GM04503 (cell line): ENCODE measurements at places on chromosomes 16 and 17.

DNA sequence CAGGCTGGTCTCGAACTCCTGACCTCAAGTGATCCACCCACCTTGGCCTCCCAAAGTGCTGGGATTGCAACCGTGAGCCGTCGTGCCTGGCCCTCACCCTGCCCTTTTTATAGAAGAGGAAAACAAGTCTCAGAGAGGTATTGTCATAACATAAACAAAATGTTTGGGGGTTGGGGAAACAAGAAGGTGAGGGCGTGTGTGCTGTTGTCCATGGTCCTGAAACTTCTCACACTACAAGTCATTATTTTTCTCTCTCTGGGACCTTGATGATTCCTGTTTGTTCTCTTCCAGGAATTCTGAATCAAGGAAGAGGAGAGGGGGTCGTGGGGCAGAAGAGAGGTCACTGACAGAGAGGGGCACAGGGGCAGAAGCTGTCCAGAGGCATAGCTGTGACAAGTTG lies 160.2 kb upstream of the LHX1 start:
- no peak for DNase-seq

DNA sequence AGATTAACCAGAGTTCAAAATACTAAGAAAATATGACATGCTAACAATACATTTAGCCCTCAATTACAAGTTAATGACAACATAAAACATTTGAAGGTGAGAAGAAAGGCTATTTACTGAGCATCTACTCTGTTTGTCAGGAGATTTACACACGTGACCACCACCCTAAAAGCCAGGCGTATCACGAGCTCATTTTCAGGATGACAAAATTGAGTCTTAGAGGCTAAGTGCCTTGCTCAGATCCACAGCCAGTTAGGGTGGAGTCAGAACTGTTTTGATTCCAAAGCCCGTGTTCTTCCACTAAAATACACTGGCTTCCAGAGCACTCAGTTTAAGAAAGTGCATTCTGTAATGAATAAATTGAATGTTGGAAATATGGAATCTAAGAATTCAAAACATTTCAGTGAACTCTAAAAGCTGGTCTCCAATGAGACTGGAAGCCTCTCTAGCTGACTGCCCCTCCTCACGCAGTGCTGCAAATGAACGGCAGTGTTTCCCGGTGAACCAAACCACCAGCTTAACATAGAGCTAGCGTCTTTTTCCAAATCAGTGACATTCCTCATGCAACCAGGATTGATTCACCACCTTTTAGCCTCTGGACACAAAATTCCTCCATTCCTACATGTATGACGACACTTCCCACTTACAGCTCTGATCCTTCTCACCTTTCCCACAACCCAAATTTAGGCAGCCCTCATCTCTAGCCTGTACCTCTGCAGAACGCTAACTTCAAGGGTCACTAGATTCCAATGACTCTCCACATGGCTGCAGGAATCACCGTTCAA lies 5.9 kb downstream of the ZDHHC7 start:
- peak; percentile 47 for DNase-seq

DNA sequence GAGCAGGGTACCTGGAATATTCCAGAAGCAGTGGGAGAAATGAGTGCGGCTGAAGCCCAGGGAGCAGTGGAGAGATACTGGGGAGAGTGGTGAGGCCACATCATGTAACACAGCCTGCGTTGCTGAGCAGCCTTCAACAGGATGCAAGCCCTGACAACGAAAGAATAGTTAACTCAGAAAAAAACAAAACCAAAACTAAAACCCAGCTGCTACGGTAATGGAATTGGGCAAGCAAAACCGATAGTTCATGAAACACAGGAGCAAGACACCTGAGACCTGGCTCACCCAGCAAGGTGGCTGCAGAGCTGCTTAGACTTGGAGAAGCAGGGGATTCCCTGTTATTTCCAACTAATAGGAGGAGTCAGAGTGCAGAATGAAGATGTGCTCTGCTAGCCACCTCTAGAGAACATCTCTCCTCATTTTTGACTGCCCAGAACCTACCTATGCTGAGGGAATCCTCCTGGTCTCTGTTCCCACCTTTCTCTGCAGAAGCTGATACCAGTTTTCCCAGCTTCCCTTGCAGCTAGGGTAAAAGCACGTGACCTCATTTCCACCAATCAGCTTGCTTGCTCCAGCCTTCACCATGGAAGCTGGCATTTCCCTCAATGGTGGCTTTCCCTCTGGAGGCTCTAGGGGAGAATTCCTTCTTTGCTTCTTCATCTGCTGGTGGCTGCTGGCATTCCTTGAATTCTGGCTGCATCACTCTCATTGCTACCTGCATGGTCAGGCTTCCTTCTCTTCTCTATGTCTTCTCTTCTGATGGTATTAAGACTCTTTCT lies 59.4 kb upstream of the XYLT1 start:
- no peak for DNase-seq

GRCh38 chr16:62190426-62190825 lies 154.2 kb upstream of the CDH8 start:
- no peak for DNase-seq

GRCh38 chr17:79295307-79295706 lies 220.7 kb downstream of the ENGASE start:
- DNase-seq = no peak

DNA sequence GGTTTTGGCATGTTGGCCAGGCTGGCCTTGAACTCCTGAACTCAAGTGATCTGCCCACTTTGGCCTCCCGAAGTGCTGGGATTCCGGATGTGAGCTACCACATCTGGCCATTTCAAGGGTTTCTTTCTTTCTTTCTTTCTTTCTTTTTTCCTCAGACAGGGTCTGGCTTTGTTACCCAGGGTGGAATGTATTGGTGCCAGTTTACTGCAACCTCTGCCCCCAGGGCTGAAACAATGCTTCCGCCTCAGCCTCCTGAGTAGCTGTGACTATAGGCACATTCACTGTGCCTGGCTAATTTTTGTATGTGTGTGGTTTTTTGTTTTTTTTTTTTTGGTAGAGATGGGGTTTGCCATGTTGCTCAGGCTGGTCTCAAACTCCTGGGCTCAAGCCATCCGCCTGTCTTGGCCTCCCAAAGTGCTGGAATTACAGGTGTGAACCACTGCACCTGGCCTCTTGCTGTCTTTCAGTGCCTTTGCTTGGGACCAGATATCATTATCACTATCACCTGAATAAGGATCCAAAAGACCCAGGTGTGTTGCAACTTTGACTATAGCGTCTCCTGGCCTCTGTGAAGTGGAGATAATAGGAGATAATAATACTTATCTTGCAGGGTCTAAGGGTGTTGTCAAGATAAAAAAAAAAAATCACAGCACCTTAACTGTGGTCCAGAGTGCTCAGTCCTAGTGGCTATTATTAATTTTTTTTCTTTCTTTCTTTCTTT lies 3.2 kb downstream of the FCSK start:
- DNase-seq = no peak

DNA sequence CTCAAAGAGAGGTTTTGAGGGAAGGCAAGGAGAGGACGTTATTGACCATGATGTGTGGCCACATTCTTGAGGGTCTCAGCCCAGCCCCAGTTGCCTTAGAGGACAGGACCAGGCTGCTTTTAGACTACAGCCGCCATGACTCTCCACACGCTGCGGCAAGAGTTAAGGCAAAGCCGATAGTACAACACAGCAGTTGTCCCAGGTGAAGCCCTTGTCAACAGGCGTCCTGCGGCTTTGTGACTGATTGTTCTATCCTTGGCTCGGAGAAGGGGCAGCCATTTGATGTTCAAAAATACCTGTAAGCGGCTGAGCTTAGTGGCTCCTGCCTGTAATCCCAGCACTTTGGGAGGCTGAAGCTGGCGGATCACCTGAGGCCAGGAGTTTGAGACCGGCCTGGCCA lies 28.8 kb downstream of the TMEM92 start:
- DNase-seq = no peak

DNA sequence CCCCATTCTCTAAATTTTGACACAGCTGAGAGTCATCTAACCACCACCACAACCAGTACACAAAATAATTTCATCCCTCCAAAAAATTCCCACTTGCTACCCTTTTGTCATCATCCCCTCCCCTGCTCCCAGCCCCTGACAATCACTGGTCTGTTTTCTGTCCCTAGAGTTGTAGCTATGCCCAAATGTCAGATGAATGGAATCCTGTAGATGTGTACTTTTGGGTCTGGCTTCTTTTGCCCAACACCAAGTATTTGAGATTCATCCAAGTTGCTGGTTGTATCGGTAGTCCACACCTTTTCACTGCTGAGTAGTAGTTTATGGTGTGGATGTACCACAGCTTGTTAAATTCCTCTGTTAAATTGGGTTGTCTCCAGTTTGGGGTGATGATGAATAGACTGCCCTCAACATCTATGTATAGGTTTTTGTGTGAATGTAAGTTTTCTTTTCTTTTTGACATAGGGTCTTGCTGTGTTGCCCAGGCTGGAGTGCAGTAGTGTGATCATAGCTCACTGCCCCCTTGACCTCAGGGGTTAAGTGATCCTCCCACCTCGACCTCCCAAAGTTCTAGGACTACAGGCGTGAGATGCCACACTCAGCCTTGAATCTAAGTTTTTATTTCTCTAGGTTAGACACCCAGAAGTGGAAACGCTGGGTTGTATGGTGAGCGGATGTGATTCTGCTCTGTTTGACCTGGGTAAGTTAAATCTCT lies 14.6 kb upstream of the RMI2 start:
- no peak for DNase-seq

DNA sequence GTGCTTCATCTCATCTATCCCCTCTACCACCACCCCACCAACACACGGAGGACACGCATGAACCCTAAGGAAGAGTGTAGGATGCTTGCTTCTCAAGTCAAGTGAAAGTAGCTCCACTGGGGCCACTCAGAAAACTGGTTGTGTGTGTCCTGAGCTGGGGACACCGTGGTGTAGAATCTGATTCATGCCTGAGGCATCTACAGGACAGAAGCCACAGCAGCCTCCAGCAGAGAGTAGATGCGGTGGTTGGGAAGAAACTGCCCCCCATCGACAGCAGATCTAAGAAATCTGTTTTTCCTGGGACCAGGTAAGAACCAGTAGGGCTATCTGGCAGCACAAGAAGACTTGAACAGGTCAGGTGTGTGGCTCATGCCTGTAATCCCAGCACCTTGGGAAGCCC lies 51.9 kb upstream of the HLF start:
- DNase-seq = no peak

- DNase-seq = no peak
Observed at GRCh38 chr17:44914148-44914547, 1.2 kb downstream of the GFAP start.

DNA sequence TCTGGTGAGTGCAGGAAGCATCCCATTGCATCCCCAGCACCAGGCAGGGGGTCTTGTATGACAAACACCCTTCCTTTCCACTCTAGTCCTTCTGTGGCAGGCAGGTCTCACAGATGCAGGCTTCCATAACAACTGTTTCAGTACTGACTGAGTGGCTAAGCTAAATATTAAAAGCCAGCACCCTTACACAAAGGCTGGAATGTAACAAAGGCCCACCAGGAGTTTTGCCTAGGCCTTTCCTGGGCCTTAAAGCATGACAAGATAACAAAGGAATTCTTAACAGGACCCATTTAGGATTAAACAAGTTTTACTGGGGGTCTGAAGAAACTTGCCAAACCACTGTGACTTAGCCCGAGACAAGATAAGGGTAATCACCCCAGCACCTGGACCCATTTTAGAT lies 228.9 kb upstream of the RPL38 start:
- no peak for DNase-seq

- no peak for DNase-seq
Observed at GRCh38 chr17:18981642-18982424, 22.7 kb downstream of the FAM83G start.

DNA sequence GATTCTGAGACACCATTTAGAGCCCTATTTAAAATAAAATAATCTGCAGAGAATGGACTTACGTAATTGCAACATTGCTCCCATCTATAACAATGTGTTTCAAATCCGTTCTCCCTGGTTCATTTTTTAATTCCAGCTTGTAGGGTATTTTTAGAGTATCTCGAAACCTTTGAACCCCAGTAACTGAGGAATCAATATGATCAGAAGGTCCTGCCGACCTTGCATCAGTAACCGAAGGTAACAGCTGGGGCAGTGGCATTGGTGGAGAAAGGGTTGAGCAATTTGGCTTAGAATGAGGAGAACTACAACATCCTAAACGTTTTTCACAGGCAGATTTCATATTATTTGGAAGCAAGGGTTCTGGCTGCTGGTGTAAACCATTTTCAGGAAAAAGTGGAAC lies 49.3 kb downstream of the N4BP1 start:
- no peak for DNase-seq

- DNase-seq = no peak
Observed at GRCh38 chr17:43907998-43908721, 824 bp upstream of the MPP2 start.

DNA sequence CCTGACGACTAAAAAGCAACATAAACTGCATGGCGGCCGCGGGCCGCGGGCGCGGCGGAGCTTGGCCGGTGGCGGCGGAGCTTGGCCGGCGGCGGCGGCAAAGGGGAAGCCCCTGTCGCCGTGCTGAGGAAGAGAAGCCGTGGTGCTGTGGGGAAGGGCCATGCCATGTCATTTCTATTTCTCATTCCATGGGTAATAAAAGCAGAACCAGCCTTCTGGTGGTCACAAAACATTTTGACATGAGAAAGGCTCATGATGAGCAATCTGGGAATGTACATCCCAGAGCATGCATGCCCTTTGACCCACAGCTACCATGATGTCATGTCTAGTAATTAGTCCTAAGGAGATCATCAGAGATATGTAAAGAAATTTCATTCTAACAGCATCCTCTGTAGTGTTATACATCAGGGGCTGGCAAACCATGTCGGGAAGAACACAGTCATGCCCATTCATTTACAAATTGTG lies 23.9 kb upstream of the HEATR6 start:
- no peak for DNase-seq

GRCh38 chr17:79627766-79628690 lies 17.2 kb upstream of the RBFOX3 start:
- no peak for DNase-seq

- DNase-seq = no peak
Observed at GRCh38 chr17:7845359-7846062, 9.4 kb upstream of the TMEM88 start.

GRCh38 chr17:40437095-40437732 lies 6.0 kb upstream of the IGFBP4 start:
- no peak for DNase-seq

DNA sequence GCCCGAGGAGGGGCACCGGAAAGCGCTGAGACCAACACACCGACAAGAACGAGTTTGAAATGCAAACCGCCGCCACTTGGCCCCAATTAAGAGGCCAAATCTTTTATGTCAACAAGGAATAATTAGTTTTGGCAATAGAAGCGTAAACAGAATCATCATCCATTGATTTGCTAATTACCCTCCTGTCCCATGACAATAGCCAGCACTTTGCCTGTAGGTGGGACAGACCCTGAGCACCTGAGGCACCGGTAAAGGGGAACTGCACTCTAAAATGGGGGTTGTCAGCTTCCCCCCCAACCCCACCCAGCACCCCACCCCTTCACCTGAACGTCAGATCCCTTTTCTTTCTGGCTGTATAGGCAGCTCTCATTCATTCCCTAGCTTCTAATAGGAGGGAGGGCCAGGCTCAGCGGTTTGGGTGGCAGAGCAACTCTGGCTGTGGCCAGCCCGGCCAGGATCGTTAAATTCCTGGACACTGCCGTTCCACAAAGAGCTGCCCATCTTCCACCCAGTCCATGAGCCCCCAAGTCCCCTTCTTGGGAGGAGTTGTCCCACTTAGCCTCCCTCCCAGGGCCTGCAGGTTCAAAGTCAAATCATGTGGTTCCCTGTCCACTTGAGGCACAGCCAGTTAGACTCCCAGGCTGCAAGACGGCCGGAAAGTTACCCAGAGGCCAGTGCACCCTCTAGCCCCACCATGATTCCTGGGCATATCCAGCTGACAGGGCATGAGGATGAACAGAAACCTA lies 45.8 kb downstream of the WNT3 start:
- no peak for DNase-seq

GRCh38 chr16:70437582-70438557 lies 1.0 kb downstream of the ST3GAL2 start:
- no peak for DNase-seq
